Stimulated activated CD8-positive, alpha-beta memory T cell treated with anti-CD3 and anti-CD28 coated beads, Interleukin-4, amount 100 ng/mL, for 48 hours (primary cell): ENCODE measurements at places on chromosomes 12 and 14.

DNA sequence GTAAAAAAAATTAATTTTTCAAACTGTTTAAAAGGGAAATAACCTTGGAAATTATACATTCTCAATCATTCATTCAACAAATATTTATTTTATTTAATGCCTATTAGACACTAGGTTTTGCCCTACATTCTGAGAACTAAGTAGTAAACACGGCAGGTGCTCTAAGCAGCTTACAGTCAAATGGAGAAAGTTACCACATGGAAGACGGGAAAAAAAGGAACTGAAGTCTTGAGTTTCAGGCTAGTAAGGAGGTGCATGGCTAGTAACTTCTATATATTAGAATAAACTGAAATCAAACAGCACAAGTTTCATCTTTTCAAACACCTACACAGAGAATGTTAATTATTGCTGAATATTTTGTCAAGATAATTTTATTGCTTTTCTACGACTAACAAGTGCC is 52.9 kb downstream of the C12orf42 start:
- DNase-seq: no peak

DNA sequence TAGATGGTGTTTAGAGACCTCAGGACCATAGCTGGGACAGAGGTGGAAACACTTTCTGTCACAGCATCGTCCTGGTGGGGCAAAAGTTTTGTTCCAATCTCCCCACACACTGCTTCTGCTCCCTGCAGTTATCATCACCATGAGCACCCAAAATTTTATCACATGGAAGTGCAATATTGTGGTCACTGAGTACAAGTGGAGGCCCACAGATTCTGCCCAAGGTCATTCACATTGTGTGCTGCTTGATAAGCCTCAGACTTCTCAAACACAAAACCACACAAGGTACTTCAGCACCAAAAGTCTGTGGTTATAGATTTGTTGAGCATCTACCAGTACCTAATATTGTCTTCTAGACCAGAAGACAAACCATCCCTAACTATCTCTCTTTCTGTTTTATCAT is 554 bp upstream of the KRT77 start:
- no peak for DNase-seq

DNA sequence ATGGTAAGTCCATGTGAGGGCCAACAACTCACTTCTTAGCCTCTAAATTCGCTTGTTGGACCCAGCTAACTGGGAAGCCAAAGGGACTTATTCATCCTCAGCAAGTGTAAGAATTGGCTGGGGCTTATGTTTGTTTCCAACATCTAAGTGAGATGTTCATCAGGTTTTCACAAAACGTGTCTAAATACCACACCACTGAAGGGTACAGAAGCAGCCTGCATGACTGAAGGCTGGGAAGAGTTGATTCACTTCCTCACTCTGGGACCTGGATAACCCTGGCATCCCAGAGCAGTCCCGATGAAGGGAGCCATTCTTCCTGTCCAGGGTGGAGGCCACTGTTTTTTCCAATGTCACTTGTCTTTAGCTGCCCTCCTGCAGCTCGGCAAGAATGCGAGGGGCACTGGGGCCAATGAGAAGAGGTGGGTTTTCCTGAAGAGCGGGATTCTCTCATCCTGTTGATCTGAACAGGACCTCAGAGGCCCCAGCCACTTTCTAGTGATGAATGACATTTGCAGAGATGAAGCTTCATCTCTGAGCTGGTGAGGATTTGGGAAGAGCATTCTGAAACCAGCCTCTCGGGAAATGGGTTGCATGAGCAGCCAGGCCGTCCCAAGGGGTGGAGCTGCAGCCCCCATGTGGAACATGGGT is 12.2 kb upstream of the COL2A1 start:
- no peak for DNase-seq

GRCh38 chr14:47857646-47858045 is 182.2 kb upstream of the MDGA2 start:
- DNase-seq: no peak

DNA sequence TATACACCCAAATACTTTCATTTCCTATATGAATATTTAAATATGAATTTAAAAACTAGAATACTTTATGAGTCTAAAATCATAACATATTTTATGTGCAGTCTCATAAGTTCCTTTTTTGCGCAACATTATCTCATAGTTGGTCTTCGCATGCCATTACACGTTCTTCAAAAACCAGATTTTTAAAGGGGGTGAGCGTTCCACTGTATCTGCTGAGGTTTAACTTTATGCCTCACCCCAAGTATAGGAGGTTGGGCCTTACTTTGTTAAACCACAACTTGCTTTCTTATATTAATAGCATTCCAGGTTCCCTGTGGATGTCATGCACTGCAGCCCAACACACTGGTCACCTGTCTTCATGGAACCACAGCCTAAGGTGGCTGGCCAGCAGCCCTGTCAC is 118.6 kb downstream of the APAF1 start:
- no peak for DNase-seq

GRCh38 chr12:96425951-96426350 is 25.7 kb upstream of the CDK17 start:
- no peak for DNase-seq

DNA sequence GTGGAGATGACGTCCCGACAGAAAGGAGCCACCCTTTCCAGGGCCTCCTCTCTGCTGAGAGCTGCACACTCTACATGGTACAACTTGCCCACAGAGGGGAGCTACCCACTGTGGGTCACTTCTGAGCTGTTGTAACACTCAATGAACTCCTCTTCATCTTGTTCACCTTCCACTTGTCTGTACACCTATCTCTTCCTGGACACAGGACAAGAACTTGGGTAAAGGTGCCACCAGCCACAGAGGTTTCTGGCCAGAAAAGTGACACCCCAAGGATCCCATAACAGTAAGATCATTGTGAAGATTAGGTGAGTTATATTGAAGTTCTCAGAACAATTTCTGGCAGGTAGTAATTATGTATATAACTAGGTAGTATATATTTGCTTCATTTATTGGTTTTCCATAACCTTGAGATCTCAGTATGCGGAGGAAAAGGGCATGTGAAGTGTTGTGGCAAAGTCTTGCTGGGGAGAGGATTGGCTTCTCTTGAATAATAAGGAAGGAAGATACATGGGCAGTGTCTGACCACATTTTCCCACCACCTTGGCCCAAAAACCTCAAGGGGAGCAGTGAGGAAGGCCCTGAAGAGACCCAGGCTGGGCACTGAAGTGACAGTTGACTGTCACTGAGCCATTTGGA is 34.2 kb downstream of the KRT76 start:
- no peak for DNase-seq

DNA sequence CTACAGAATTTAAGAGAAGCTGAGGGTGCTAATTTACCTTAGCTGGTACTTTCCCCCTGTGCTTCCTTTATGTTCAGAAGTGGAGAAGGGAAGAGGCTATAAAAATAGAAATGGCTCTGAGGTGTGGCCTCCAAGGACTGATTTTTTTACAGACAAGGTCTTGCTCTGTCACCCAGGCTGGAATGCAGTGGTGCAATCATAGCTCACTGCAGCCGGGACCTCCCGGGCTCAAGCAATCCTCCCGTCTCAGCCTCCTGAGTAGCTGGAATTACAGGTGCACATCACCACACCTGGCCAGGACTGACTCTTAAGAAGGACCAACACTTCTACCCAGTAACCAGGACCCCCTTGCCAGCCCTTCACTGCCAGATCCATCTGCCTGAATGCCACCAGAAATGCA is 23.9 kb upstream of the NAP1L1 start:
- no peak for DNase-seq

DNA sequence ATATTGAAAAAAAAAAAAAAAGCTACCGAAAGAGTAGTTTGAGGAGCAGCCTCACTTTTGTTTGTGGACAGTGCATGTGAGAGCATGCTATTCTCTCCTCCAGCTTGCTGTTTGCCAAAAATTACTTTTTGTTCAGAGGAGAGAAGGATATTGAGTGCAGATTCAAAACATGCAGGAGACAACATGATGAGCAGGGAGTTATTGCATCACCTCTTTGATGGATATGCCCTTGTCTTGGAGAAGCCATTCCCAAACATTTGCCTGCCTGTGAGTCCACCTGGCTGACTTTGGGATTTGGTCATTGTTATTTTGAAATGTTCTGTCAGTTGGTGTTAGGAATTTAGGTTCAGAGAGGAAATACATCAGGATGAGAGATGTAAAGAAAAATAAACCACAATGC is 2.4 kb downstream of the C12orf75 start:
- no peak for DNase-seq

DNA sequence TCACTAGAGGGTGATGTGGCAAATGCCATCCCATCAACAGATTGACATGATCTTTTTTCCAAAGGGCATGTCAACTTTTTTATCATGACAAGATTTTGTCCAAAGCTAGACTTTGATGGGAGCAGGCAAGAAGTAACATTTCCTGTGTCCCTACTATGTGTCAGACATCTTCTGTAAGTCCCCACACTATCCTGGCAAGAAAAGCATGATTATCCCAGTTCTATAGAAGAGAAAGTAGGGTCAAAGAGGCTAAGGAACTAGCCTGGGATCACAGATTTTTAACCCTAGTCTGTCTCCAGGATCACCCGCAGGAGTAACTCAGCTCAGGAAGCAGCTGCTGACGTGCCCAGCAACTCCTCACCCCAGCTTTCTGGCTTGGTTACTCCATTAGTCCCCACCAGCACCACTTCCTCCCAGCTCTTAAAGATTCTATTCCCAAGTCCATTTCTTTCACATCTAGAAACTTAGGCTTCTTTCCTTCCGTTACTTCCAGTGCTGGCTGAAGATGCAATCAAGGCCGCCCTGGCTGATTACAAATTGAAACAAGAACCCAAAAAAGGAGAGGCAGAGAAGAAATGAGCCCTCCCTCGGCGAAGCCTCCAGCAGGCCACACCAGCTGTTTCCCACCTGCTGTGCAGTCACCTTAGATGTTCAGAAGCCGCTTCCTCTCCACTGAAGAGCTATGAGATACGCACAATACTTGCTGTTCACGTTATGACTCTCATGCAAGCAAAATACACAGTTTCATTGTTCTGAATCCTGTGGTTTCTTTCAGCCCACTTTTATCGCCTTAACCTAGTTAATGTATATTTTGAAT is 6.2 kb downstream of the ISCU start:
- DNase-seq: peak; percentile 73

GRCh38 chr12:48901278-48901677 is 24.0 kb downstream of the FKBP11 start:
- DNase-seq: no peak

DNA sequence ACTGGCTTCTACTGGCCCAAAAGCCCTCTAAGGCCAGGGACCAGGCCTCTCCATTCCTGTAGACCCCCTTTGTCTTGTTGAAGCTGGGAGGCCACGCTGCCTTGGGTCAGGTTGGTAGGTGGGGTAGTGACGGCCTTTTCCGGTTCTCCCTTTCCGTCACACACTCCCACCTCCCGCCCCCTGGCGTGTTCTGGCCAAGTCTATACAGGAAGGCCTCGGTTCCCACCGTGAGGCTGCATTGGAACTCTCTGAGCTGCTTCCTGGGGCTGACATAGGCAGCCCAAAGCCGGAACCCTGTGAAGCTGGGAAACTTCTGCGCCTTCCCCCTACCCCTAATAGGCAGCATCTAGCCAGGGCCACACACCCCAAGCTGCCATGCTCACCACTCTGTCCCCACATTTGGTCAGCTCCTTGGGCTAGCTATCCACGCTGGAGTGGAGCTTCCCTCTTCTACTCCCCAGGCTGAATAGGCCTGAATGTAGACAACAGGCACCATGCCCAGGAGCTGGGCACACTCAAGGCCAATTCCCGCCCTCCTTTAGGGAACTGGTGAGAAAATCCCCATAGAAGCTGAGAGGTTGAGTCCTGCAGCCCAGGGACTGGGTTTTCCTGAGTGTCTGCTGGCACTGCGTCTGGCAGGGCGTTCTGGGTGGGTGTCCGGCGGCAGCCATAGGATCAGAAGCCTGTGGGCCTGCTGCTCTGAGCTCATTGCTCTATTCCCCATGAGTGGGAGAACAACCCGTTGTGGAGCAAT is 35.7 kb downstream of the RIN3 start:
- DNase-seq: no peak

DNA sequence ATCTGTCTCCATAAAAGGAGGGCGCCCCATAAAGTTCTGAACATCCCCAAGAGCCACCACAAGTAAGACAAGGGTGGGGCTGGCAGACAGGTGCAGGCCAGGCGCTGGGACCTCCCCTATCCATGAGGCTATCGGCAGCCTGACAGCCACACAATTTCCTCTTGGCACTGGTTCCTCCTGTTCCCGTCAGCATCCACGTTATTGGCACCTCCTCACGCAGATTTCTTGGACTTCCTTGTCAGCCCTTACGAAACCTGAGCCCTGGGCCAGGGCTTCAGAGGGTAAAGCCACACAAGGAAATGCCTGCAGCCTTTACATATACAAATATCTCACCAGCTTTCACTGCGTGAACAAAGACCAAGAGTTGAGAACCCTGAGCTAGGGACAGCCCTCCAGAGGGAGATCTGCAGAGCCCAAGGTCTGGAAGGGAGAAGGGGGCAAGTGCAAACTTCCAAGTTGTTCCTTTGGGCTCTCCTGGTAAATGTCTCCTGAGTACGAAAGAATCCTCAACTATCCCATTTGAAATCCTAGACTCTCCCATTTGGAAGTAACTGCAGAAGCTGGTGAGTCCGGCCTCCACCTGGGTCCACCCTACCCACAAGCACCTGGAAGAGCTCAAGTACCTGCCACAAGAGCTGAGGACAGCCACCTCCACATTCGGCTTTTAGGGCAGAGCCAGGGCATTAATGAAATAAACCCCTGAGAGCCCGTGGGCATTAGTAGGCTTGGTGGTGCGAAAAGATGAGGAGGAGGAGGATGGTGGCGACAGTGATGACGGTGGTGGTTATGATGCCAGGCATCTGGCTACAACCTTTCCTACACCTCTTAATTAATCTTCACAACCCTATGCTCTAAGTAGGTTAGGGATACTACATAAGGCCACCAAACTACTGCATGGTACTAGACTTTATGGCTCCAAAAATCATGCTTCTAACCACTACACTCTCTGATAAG is 5.5 kb upstream of the TC2N start:
- DNase-seq: no peak

- no peak for DNase-seq
These were observed 98.4 kb downstream of the LGMN start for GRCh38 chr14:92649934-92650545.

DNA sequence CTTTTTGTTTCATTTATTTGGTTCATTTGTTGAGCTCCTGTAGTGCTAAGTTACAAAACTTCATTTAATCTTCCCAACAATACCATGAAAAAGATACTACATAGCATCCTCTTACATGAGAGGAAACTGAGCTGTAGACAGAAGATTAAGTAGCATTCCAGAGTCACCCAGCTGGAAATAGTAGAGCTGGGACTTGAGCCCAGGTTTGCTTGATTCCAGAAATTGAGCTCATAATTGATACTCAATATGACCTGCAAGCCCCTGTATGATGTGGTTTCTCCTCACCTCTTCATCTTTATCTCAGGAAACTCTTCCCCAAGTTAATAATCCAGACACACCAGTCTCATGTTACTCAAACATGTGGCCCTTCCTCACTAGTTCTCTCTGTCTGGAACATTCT is 87.0 kb upstream of the DAAM1 start:
- no peak for DNase-seq

- no peak for DNase-seq
These were observed 22.5 kb downstream of the FBXO21 start for GRCh38 chr12:117167769-117168168.

GRCh38 chr12:91413581-91414546 is 231.2 kb upstream of the DCN start:
- no peak for DNase-seq
